ENCODE measurements at places on chromosomes 1 and 21.

DNA sequence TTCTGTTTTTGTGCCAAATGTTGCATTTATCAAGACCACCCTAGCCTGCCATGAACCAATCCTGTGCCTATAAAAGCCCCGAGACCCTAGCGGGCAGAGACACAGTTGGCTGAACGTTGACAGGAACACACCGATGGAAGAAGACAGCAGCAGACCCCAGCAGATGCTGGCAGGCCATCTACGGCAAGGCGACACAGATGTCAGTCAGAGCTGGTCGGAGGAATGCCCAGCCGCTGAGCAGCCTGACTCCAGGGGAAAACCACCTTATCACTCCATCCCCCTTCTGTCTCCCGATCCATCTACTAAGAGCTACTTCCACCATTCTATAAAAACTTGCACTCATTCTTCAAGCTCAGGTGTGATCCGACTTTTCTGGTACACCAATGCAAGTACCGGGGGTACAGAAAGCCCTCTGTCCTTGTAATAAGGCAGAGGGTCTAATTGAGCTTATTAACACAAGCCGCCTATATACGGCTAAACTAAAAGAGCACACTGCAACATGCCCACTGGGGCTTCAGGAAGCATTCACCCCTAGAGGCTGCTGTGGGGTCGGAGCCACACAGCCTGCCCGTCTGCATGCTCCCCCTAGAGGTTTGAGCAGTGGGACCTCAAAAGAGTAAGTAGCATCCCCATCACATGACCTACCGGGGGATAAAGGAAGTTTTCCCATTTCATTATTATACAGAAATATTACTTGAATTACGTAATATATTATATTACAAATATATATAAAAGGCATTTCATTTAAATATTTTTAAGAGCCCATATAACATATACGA, 1156.3 kb upstream of the B3GALT2 start:
- DNase-seq, result no peak

GRCh38 chr21:34983680-34984086, 65.4 kb downstream of the RUNX1 start:
- DNase-seq, result no peak

DNA sequence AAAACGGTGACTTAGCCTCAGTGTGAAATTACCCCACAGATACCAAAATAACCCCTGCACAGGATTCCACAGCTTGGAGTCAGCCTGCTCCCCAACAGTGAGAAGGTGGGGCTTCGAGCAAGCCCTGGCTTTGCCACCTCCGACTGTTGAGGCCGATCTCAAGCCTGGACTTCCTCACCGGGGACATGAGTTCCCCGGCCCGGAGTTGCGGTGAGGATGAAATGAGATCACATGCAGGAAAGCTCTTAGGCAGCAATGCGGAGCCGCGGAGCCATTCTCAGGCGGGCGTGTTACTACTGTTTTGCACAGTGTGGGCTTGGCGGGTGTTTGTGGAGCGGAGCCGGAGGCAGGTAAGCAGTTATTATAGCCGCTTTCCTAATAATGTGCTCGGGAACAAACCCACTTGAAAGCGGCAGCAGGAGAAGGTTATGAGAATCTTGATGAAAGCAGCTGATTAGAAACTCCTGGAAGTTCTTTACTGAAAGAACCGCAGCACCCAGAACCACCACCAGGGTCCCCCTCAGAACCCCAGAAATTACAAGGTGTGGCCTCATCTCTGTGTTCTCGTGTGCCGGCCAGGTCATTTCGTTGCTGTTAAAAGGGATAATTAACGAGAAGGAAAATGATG, 3.9 kb upstream of the CLSTN1 start:
- no peak for DNase-seq

DNA sequence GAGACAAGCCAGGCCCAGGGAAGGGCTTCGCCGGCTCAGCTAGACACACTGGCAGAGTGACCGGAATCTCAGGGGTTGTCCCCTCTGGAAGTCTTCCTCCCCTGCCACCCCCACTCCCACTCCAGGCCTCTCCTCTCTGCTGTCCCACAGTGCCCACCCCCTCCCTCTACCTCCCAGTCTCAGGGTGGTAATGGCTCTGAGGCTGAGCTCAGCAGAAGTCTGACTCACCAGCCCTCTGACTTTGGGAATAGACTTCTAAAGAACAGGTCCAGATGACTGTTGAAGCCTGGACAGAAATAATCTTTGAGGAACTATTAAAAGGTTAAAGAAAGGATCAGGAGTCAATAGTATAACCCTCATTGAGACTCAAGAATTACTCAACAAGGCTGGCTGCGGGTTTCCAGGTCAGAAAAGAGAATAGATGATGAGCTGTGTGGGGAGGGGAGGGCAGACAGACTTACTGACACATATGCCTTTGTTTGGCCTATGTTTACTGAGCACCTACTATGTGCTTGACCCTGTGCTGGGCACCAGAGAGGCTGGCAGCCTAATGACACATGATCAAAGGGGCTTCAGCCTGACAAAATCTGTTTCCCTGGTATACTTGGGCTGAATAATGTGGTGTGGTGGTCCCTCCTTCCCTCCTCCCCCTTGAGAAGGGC, 8.2 kb downstream of the HCRTR1 start:
- DNase-seq, result no peak

DNA sequence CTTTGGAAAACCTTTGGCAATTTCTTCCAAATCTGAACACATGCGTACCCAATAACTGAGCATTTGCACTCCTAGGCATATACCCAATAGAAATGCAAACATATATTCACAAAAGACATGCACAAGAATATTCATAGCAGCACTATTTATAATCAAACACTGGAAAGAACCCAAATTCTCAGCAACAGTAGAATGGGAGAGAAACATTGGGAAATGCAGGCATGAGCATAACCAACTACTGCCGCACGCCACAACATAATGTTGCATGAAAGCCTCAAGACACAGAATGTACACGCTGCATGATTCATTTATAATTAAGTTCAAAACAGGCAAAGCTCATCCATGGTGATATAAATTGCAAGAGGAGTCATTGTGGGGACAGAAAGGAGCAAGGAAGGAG, 69.5 kb upstream of the FBXO28 start:
- DNase-seq, result no peak

- no peak for DNase-seq
Measured at GRCh38 chr1:6745073-6745472, 40.2 kb upstream of the CAMTA1 start.

- no peak for DNase-seq
Measured at GRCh38 chr1:119882132-119883049, 13.9 kb downstream of the ADAM30 start.

All from SHP77 (cell line).